Fibroblast of skin of scalp (primary cell): ENCODE measurements at places on chromosomes 2 and 18.

- DNase-seq = no peak
Measured at GRCh38 chr2:135775420-135775819, 33.8 kb downstream of the UBXN4 start.

DNA sequence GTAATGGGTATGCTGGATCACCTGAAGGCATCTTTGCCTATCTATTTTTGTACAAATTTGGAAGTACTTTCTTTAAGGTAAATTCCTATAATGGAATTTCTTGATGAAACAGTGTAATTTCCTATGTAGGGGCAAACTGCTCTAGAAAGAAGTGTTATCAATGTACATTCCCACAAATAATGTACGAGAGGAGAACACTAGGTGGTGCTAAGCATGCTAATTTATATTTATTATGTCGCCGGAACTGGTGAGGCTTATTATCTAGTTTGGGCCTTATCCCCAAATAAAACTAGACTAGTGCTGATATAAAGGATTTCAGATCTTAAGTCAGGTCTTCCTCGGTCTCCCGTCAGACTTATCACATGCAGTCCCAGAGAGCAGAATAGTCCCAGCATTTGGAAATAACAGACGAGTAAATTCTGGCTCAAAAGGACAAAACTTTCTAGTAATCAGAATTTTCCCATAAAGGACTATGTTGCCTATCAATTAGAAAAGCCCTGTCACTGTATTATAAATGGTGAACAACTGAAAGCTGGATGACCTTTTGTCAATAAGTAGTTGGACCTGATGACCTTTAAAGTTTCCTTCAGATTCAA, 86.9 kb upstream of the RBBP8 start:
- peak; percentile 28 for DNase-seq

DNA sequence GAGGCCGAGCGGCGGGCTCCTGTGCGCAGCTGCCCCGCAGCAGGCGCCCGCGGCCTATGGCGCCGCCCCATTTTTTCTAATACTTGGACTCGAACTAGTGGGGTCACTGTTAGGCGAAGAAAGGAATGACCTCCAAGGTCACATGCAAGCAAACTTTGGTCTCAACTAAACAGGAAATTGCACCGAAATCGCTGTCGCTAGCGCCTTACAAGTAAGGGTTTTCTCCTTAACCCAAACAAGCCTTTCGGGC, 339 bp downstream of the ACAA2 start:
- DNase-seq = peak; percentile 30

DNA sequence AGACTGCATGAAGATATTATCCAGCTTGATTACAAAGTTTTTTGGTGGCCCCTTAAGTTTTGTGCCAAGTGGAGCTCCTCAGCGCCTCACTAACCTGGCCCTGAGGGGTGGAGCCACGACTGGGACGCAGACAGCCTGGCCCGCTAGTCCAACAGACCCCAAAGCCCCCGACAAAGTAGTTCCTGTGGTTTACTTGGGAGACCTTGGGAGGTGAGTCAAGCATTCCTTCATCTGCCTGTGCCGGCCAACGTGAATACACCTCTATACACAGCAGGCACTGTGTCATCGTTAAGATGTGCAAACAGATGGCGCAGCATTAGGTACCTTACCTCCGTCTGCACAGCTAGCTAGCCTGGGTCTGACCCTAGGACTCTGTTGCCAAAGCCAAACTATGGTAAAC, 55.0 kb upstream of the LAMA1 start:
- DNase-seq = no peak

GRCh38 chr2:54586062-54586461, 129.9 kb downstream of the SPTBN1 start:
- peak; percentile 21 for DNase-seq

- DNase-seq = no peak
Measured at GRCh38 chr2:187576906-187577305, 22.7 kb upstream of the TFPI start.

- no peak for DNase-seq
Measured at GRCh38 chr2:84900971-84901370, 4.5 kb upstream of the TMSB10 start.

DNA sequence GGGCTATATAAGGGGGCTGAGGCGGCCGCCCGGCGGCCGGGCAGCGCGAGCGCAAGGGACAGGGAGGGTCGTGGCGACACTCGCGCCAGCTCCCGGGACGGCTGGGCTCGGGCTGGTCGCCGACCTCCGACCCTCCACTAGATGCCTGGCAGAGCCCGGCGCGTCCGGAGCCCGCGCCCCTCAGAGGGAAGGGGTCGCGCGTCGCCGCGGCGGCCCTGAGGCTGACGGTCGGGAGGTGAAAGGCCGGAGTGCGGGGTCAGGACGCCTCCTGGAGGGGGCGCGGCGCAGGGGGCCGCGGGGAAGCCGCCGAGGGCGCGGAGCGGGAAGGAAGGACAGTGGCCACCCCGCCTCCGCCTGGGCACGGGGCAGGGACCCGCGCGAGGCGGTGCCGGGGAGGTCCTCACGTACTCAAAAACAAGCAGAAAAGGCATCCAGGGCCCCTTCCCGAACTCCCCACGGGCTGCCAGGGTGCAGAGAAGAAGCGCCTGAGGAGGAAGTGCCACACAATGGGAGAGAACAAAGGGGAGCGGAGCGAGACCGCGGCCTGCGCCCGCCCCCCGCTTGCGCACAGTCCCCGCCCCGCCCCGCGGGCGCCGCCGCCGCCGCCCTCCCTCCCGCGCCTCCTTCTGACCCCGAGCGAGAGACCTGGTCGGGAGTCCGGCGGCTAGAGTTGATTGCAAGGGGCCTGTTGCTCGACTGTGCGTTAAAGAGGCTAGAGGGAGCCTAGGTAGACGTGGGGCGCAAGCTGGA, 776 bp upstream of the KLF7 start:
- peak; percentile 93 for DNase-seq

DNA sequence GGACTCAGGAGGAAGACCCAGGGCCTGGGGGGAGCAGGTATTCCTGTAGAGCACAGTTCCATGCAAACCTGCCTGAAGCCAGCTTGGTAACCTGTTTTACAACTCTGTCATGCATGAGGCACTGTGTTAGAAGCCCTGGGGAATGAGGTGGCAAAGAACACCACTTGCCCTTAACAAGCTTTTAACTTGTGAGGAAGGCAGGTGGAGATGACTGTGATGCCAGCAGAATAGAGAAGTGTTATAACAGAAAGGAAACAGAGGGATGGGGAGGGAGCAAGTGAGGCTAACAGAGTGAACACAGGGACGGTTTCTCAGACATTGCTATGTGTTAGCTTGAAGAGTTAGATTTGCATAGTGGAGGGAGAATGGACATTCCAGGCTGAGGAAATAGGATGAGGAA, 11.5 kb upstream of the IL1A start:
- DNase-seq = no peak

DNA sequence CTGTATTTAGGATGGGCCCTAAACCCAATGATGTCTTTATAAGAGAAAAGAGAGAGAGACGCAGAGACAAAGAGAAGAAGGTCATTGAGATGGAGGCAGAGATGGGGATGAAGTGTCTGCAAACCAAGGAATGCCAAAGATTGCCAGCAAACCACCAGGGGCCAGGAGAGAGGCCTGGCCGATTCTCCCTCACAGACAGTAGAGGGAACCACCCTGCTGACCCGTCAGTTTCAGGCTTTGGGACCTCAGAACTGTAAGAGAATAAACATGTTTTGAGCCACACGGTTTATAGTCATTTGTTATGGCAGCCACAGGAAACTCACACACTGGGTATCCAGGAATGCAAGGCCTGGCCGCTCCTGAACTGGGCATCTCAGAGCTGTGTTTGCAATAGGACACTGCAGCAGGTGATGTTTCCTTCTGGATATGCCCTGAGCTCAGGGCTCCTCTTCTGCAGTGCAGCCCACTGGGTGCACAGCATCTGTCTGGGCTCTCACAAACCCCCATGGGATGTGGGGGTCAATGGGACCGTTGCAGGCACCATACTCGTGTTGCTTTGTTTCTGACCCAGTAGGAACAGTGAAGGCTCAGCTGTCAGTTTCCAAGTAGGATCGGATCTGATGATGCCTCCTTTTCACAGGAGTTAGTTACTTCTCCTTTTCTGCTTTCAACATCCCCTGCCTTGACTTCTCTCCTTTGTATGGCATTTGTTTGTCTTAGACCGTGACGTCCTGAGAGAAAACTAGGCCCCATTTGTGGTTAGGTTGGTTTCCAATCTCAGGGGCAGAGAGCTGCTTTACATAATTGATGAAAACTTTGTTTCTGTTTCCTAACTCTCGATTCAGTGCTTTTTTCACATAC, 20.8 kb downstream of the PTPN18 start:
- no peak for DNase-seq

GRCh38 chr2:174112073-174112472, 136.3 kb downstream of the OLA1 start:
- no peak for DNase-seq

DNA sequence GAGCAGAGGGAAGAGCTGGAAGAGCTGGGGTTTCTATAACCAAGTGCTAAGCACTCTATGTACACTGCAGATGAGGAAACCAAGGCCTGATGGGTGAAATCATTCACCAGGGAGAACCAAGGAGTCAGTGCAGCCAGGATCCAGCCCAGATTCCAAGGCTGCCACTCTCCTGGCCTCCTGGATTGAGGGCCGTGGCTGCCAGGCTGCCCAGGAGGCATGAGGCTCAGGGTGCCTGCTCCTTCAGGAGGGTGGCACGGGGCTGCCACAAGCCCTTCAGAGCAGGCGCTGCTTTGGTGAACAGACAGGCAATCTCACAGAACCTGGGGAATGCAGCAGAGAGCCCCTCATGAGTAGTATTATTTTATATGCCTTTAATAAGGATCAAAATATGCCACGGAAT, 293.7 kb upstream of the HDAC4 start:
- DNase-seq = no peak

DNA sequence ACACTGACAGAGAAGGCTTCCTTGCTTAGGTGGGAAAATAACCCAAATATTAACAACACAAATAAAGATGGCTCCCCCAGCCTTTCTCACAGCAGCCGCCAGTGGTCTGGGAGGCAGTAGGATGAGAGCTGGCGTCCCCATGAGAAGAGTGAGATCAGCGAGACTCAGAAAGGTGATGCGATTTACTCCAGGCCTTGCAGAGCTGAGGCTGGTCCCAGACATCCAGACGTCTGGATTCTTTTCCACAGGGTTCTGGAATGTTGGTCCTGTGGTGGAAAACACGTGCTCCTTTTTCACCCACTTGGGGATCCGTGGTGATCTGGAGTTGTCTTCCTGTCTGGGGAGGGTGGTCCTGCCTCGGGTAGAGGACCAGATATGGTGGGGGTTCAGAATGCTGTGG, 190.6 kb downstream of the CTIF start:
- peak; percentile 86 for DNase-seq
